ENCODE measurements at places on chromosomes 16 and 17.

DNA sequence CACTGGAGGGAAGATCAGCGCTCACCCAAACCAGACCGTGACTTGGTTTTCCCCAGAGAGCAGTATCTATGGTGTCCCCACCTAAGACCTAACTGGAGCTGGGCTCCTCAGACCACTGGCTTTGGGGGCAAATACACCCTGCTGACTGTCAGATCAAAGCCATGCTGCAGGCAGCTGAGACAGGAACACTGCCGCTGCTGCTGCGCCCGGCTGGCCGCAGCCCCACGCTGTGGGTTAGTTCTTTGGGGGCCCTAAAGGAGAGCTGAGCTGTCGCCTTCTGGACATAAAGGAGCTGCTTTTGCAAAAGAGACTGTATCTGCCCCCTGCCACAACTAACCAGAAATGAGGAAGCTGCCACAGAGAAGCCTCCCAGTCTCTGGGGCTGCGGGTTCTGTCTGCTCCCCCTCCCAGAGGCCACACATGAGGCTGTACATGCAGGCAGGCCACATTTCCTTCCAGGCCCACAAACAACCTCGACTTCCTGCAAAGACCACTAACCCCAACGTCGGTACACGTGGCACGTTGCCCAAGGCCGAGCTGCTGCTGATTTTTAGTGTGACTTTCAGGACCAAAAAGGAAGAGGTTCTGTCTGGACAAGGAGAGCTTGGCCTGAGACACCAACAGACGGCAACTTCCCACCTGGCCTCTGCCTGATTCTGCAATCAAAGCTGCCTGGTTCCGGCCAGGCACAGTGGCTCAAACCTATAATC is 18.2 kb upstream of the ABR start:
- no peak for DNase-seq

GRCh38 chr16:2838928-2839327 is 8.8 kb downstream of the ZG16B start:
- DNase-seq: peak; percentile 42

- DNase-seq: no peak
Observed at GRCh38 chr16:53841884-53842283, 137.9 kb downstream of the FTO start.

DNA sequence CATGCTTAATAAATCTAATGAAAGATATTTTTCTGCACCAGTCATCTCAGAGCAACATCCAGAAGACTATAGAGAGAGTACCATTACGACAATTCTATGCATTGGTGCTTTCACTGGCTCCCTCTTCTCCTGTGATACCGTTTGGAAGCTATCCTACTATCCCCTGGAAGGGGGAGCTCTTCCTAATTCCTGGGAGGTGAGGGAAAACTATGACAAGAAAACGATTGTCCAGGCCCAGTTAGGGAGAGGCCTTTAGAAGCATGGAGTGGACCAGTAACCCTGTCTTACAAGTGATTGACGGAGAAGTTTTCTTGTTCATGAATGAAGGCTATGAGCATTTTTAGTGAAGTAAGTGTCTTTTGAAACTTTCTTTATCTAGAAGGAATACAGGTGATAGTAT is 150.2 kb downstream of the TANC2 start:
- DNase-seq: no peak

- DNase-seq: peak; percentile 21
Observed at GRCh38 chr17:15944759-15945526, at the start of gene ADORA2B. Gene ADORA2B (plus strand): TSS chr17:15945130. CDS start chr17:15945249, 119 bp downstream.

- DNase-seq: no peak
Observed at GRCh38 chr17:57289130-57289529, 32.8 kb downstream of the MSI2 start.

DNA sequence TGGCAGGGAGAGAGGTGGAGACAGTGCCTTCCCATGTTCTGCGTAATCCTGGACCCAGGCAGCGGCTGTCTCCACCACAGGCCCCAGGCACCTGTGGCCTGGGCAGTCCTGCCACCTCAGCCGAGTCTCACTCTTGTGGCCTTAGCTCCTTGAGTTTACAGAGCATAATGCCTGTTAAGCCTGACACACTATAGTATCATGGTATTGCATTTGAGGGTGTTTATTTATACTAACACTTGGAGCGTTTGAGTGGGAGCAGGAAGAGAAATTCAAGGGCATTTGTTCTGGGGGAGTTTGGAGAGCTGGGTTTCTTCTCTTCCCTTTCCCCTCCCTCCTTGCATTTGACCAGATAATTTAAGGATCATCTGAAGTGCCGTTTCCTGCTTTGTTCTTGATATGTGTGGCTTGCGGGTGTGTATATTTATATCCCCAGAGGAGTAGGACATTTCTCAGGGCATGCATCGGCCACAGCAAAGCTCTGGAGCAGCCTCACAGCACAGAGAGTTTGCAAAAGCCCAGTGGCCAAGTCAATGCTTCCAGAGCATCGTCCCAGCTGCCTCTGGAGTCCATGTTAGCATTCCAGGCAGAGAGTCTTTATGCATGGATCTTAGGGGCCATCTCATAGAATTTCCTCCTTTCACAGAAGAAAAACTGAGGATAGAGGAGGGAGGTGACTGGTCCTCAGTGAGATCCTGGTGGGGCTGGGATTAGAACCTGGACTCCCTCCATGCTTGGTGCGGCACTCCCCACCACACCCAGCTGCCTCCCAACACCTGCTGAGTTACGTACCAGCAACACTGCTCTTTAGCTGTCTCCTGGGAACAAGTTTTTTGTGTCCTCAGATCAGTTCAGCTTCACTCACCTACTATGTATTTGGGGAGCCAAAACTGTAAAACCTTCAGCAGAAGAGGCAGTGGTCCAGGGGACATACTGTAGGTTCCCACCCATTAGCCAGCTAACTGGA is 222.8 kb downstream of the CCDC182 start:
- DNase-seq: peak; percentile 42

- no peak for DNase-seq
Observed at GRCh38 chr17:48499248-48499647, 31.6 kb downstream of the HOXB1 start.

GRCh38 chr16:29714396-29714795 is 31.4 kb downstream of the C16orf54 start:
- DNase-seq: no peak

GRCh38 chr16:27742333-27742732 is 192.4 kb downstream of the KATNIP start:
- DNase-seq: no peak

DNA sequence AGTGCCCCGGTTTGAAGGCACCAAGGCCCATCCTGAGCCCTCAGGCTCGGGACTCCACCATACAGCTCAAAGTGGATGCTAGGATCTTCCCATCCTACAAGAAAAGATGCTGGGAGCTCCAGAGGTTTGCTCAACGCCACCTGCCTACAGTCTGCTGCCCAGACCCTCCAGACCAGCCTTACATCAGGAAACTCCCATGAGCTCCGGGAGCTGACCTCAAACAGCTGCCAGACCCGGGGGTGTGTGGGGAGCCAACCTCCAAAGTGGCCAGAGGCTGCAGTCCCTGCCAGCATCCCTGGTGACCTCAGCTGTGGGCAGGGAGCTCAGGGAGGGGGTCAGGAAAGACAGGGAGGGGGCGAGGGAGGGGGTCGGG is 43.8 kb downstream of the C16orf82 start:
- DNase-seq: no peak

GRCh38 chr17:72969293-72969906 is 123.1 kb downstream of the SLC39A11 start:
- DNase-seq: no peak

DNA sequence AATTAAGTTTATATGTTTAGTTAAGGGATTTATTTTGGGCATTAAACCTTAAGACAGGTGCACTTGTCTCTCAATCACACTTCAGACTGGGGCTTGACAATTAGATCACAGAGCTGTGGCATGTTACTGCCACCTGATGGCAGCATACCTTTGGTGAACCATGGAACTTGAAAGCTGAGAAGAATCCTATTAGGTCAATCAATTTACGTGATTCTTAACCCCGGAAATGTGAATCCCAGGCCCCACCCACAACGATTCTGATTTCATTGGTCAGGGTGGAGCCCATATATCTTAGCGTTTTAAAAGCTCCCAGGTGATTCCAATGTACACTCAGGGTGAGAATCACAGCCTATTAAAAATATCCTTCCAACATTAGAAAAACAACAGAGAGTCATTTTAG is 91.0 kb downstream of the GSG1L start:
- DNase-seq: peak; percentile 24

DNA sequence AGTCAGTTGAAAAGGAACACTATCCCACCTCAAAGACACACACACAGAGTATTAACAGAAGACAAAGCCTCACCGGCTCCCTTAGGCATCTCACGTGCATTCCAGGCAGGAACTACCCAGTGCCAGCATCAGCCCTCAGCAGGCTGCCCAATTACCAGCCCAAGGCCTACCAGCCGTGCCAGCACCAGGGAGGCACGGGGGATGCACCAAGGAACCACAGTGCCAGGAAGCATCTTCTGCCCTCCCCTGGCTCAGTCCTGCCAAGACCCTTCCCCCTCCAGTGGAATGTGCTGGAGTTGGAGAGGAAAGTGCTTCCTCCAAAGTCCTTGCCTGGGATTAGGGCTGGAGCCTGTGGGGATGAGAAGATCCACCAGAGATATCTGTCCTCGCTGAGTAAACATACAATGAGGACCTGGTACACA is 11.0 kb upstream of the KRT19 start:
- DNase-seq: no peak

DNA sequence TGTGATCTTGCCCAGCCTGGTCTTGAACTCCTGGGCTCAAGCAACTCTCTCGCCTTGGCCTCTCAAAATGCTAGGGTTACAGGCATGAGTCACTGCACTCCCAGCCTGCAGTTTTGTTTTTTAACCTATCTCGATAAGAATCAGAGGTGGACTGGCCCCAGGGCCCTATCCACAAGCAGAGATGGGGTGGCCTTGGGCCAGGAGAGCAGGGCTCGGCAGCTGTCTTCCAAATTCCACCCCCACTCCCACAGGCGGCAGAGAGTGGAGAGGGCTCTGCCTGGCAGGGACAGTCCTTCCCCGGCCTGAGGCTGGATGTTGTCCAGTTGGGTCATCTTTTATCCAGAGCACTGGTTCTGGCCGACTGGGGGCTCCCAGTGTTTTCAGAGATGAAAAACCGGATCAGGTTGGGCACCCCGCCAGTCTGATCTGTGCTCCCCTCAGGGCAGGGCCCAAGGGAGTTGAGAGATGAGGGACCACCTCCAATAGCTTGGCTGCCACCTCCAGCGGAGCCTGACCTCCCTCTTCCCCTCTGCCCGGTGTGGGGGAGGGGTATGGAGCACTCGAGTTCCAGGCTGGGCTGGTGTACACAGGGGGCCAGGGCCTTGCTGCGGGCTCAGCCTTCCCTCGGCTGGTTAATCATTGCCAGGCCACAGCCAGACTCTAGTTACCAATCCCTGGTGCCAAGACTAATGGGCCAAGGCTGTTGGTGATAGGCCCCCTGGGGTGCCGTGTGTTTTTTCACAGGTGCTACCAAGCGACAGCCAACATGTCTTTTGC is 30.3 kb upstream of the MYO15B start:
- no peak for DNase-seq

DNA sequence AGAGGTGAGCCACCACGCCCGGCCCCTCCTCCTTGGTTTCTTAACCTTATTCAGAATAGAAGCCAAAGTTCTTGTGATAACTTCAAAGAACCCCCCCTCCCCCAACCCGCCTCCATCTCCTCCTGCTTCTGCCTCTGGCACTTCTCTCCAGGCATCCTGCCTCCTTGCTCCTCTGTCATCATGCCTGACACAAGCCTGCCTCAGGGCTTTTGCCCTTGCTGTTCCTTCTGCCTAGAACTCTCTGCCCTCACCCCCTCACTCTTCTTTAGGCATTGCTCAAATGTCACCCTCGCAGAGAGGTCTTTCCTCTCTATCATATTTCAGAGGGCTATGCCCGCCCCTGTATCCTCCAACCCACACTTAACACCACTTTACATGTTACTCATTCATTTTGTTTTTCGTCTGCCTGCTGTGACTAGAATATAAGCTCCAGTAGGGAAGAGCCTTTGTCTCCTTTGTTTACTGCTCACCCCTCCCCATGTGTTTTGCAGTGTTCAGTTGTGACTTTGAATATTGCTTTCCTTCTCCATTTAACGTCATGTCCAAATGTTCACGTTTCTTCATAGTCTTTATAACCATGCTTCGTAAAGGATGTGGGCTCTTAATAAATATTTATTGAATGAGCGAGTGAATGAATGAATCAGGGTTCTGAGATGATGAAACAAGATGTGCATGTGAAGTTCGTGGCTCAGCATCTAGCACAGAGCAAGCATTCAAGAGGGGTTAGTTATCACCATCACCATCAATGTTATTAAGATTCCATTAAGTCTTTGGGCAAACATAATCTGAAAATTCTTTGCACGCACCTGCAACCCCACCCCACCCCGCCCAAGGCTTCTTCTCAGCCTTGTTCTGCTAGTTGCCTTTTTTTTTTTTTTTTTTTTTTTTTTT is 186.2 kb upstream of the WSCD1 start:
- no peak for DNase-seq

DNA sequence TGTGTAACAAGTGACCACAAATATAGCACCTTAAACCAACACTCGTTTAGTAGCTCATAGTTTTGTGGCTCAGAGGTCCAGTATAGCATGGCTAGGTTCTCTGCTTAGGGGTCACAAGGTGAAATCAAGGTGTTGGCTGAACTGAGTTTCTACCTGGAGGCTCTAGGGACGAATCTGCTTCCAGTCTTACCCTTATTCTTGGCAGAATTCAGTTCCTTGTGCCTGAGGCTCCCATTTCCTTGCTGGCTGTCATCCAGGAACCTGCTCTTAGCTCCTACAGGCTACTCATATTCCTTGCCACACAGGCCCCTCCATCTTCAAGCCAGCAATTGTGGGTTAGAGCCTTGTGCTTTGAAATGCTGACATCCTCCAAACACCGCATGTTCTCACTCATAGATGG is 212.3 kb upstream of the CDH13 start:
- DNase-seq: no peak

- no peak for DNase-seq
Observed at GRCh38 chr17:10984220-10984619, 146.3 kb upstream of the PIRT start.

DNA sequence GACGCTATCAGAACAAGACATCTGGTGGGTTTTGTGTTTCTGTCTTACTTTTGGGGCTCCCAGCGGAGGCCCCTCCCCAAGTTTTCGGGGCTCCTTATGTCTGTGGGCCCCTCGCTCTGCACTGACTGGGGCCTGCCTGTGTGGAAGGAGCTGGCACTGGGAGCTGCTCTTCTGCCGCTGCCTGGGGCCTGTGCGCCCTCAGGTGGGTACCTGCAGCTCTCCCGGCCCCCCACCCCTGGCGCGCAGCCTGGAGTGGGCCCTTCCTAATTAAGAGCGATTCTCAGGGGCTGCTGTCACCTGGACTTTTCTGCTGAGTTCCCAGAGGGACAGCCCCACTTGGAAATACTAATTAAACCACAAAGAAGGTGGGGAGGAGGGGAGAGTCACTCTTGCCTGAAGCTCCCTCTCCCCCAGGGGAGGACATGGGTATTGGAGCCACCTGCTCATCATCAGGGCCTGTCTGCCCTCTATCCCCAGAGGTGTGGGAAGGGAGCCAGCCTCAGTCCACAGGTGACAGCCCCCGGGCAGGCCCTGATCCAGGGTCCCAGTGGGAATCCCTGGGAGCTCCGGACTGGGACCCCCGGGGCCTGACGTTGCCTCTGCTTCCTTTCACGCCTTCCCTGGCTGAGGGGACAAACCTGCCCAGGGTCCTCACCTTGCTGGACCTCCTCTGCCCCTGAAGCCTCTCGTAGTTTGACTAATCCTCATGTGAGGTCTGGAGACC is 36.5 kb downstream of the GSE1 start:
- peak; percentile 86 for DNase-seq

- DNase-seq: no peak
Observed at GRCh38 chr17:79249929-79250521, 175.4 kb downstream of the ENGASE start.
